ENCODE measurements at places on chromosomes 5 and 9.

DNA sequence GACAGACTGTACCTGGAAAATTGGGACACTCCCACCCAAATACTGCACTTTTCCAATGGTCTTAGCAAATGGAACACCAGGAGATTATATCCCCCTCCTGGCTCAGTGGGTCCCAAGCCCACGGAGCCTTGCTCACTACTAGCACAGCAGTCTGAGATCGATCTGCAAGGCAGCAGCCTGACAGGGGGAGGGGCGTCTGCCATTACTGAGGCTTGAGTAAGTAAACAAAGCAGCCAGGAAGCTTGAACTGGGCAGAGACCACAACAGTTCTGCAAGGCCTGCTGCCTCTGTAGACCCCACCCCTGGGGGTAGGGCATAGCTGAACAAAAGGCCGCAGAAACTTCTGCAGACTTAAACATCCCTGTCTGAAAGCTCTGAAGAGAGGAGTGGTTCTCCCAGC, 260.0 kb upstream of the ST8SIA4 start:
- no peak for DNase-seq

DNA sequence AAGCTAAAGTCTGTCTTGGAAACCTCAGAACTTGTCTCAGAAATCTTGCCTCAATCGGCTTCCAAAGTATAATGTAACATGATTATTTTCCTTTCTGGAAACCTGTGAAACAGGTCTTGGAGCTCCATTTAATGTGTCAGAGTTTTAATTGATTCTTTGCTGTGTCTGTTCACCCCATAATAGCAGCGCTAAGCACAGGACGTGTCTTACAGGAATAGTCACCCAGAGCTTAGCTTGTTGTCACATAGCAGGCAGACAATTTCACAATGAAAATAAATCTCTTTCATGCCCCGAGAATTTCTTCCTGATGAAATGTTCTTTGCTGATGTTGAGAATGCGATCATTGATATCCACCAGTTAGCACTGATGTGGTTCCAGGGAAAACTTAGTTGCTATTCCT, 40.2 kb upstream of the PTPN3 start:
- DNase-seq, result no peak

GRCh38 chr9:91711755-91712601, 238.1 kb downstream of the ROR2 start:
- peak; percentile 5 for DNase-seq

DNA sequence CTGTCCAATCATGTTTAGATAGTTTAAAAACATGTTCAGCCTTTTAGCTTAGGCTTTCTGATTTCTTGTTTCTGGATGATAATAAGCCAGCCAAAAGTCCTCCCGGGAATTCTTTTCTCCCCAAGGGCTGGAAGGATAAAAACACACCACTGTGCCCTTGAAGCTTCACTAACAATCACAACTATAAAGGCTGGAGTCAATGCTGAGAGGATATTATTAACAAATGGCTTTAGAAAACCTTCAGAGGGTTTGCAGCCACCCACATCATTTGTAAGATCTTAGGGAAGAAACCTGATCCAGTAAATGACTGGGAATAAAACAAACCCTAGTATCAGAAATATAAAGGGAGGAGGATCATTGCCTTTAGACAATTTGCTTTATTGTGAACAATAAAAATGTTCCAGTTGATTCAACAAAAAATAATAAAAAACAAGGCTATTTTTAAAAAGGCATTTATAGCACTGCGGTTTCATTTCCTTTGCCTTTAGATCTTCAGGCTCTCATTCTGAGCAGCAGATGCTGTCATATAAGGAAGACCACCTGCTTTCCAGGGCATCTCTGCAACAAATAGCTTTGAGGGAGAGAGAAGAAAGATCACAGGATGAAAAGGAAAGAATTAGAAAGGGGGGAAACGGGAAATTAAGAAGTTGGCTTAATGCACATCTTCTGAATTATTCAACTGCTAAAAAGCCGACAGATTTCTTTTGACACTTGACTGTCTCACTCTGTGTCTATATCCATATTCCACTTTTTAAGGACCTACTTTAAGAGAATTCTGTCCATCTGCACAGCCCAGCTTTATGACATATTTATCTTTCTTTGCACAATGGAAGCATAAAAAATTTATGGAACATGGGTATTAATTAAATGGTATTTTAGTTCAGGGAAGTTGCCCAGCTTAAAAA, 277.2 kb upstream of the SLC24A2 start:
- DNase-seq, result no peak

DNA sequence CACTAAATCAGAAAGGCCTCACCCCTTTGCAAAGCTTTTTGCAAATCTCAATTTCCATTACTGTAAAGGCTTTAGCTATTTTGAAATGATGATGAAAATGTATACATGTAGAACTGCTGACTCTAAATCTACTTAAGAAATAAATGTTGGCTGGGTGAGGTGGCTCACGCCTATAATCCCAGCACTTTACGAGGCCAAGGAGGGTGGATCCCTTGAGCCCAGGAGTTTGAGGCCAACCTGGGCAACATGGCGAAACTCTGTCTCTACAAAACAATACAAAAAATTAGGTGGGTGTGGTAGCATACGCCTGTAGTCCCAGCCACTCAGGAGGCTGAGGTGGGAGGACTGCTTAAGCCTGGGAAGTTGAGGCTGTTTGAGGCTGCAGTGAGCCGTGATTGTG, 64.6 kb downstream of the PTPN3 start:
- DNase-seq, result no peak

GRCh38 chr5:6926491-6927038, 213.3 kb downstream of the TENT4A start:
- DNase-seq, result no peak

- DNase-seq, result no peak
Observed at GRCh38 chr9:38181866-38182265, 112.8 kb upstream of the SHB start.

GRCh38 chr9:38125889-38126288, 56.9 kb upstream of the SHB start:
- no peak for DNase-seq

DNA sequence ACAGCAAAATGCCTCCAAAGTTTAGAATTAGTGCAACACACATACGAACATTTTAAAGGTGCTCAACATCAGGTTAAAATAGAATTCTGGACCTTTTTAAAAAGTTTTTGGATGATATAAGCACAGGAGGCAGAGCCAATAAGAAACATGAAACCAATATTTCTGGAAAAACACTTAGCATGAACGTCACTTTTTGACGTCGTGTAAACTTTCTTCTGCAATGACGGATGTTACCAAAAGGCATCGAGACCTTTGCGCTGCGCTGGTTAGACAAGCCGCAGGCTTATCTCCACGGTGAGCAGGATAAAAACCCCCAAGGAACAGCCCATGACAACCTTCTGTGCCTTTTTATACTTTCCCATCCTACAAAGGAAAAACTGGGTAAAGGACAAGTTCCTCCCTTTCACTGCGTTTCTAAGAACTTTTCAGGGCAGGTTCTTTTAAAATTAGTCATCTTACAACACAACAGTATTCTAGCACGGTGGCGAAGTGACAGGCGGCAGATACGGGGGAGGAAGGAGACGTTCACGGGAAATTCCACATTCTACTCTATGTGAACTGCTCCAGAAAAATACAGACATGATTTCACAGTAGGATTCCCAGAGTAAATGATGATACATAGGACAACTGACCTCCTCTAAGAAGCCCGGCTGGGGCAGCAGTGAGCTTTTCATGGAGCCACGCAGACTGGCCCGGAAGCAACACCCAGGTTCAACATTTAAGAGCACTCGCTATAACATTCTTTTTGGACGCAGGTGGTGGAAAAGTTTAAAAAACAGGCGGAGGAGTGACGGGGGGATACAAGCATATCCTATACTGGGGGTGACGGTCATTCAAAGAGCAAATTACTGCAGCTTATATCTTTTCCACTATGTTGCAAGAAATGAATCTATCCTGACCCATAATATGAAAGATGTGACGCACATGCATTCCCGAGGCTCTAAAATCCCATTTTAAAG, 52.4 kb downstream of the USP20 start:
- DNase-seq, result no peak

GRCh38 chr9:15475923-15476536, 34.7 kb downstream of the PSIP1 start:
- DNase-seq, result no peak

GRCh38 chr5:71809446-71809845, 90.4 kb downstream of the CARTPT start:
- DNase-seq, result no peak

DNA sequence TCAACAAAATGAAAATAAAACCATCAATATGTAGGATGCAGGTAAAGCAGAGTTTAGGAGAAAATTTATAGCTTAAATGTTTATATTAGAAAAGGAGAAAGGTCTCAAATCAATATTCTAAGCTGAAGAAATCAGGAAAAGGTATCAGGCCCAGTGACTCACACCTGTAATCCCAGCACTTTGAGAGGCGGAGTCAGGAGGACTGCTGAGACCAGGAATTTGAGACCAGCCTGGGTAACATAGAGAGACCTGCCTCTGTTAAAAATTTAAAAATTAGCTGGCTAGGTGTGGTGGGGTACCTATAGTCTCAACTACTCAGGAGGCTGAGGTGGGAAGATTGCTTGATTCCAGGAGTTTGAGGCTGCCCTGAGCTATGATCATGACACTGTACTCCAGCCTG, 32.2 kb downstream of the CCDC69 start:
- no peak for DNase-seq
